ENCODE measurements at places on chromosomes 2 and 18.

GRCh38 chr2:195363496-195363895, 293.5 kb upstream of the SLC39A10 start:
- DNase-seq = no peak

GRCh38 chr2:28583899-28584553, 88.2 kb downstream of the PLB1 start:
- DNase-seq = peak; percentile 67

- no peak for DNase-seq
Measured at GRCh38 chr18:63078471-63078870, 241.1 kb downstream of the BCL2 start.

DNA sequence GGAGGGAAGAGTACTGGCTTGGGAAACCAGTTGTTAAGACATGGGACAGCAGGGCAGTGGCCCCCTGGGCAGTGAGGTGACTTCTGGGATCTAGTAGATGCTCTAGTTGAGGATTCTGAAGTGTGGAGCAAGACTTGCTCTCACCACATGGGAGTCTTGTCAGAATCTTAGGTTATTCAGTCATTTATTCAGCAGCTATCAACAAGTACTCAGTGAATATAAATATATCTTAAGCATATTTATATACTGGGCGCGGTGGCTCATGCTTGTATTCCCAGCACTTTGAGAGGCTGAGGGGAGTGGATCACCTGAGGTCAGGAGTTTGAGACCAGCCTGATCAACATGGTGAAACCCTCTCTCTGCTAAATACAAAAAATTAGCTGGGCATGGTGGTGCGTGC, 20.0 kb downstream of the STON1 start:
- no peak for DNase-seq

GRCh38 chr2:94923196-94923595, 52.0 kb downstream of the TEKT4 start:
- DNase-seq = no peak

DNA sequence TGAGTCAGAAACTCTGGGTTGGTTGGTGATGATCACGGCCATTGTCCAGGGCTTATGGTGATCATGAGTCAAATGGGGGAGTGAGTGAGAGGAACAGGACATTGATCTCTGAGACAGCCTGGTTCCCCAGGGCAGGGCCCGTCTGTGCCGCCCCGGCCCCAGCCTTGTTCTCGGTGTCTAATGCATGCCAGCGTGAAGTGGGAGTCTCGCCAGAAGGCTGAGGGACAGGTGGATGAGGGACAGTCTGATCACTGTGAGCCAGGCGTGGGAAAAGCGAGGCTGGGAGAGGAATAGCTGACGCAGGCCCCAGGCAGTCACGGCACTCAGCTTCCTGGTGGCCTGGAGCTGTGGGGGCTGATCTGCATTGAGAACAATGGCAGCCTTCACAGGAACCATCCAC, 208.3 kb upstream of the HDAC4 start:
- no peak for DNase-seq

GRCh38 chr18:46295416-46295815, 191.2 kb downstream of the HAUS1 start:
- DNase-seq = no peak

GRCh38 chr2:74984947-74985637, 26.6 kb downstream of the POLE4 start:
- no peak for DNase-seq
